Type B pancreatic cell (in vitro differentiated cells): ENCODE measurements at places on chromosomes 7 and 10.

- no peak for DNase-seq
These were observed 27.5 kb upstream of the PURB start for GRCh38 chr7:44912775-44913347.

- DNase-seq: no peak
These were observed 57.1 kb downstream of the PLPP4 start for GRCh38 chr10:120514035-120514620.

DNA sequence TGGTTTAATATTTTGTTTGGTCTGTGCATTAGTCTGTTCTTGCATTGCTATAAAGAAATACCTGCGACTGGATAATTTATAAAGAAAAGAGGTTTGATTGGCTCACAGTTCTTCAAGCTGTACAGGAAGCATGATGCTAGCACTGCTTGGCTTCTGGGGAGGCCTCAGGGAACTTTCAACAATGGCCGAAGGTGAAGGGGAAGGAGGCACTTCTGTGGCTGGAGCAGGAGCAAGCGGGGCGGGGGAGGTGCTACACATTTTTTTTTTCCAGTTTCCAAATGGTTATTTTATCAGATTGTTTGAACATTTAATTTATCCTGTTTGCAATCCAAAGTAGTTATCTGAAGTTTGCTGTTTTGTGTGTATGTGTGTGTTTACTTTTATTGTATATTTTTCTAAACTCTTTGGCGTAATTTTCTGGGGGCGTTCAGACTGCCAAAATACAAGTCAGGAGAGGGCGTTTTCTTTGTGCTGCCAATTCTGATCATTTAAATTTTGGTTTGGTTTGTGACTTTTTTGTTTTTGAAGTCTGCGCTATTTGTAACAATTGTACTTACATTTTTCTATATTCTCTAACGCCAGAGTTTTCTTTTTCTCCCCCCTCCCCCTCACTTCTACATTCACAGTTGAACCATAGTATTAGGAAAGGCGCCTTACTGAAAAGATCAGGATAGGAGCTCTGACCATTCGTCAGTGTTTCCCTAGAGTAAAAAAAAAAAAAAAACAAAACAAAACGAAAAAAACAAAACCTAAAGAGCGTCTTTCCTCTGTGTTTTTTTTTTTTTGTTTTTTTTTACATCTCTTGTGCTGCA lies 58.5 kb downstream of the ZNF783 start:
- DNase-seq: no peak

DNA sequence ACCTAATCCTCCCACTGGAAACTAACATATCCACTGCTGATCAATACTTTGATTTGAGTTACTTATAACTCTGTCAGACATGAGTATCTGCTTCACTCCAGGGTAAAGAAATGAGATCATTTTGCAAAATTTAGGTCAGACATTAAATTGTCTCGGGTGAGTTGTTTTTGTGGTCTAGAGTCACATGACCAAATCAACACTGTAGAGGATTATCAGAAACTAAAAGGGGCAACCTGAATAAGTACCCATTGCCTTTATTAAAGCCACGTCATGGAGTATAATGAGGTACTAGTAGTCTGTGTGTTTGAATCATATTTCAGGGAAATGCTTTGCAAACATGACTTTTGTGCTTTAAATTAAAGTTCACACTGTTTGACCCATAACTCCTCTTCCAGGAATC lies 107.7 kb upstream of the ADO start:
- DNase-seq: no peak

DNA sequence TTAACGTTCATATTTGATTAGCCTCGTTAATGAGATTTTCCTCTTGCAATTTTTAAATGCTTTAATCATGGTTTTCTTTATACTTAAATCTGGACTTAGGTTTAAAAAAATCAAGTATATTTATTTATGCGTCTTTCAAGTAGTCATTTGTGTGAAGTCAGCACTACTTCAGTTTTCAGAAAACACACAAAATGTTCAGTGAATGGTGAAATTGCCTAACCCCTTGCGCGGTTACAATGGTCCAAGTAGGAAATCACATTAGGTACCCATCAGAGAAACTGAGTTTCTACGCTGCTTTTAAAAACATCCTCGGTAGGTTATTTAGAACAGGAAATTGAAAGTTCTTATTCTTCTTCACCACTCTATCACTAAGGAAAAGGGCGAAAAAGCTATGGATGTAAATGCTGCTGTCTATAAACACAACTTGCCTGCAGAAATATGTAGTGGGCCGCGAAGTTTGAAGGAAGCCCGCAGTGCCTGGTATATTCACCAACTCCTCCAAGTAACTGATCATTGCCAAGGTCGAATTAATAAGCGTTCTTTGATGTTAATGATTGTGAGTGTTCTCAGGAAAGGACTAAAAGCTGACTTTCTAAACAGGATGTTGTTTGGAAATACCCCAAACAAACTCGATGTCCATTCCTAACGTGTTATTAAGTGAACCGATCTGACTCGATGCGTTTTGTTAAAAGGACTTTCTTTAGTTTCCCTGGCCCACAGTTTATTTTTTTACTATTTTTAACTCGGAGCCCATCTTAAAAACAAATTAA lies 1.0 kb downstream of the SYPL1 start:
- no peak for DNase-seq

DNA sequence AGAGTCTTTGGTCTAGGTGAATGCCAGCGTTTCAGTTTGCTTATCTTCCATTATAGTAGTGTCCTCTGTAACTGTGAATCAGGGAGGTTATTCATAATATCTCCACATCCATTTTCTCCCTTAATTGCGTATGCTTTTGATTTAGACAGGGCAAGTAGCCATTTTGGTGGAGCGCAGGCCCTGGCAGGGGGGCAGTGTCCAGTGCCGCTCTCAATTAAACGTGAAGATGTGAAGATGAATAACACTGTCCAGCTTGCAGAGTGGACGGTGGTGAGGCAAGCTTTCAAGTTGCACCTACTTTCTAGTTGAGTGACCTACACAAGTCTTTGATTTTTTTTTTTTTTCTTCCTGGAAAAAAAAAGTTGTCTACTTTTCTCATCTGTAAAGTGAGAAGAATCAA lies 4.5 kb downstream of the TSPAN14 start:
- no peak for DNase-seq

- no peak for DNase-seq
These were observed 7.2 kb upstream of the BHLHA15 start for GRCh38 chr7:98203964-98204605.
